ENCODE measurements at places on chromosomes 3 and 15.

GRCh38 chr15:88748081-88748480, 55.2 kb upstream of the ACAN start:
- DNase-seq: no peak

GRCh38 chr3:33991673-33992072, 193.2 kb downstream of the PDCD6IP start:
- no peak for DNase-seq

- no peak for DNase-seq
Observed at GRCh38 chr3:111769110-111769991, 89.7 kb upstream of the PHLDB2 start.

DNA sequence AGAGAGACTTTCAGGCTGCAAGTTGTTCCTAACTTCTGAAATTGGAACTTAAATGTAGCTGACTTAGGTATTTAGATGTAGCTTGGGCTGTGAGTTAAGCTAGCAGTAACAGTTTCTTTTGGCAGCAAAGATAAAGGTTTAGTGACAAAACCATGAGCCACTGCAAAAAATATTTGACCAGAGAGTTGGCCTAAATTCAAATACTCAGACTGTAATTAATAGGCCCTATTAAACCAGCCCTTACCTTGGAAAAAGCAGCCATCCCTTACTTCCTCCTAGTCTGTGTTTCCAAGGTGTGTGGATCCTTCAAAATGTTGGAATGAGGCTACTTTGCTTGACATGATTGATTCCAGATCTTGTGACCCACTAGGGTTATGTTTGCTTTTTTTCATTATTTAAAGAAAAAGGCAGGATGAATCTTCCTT, 8.2 kb downstream of the TPM1 start:
- DNase-seq: no peak

DNA sequence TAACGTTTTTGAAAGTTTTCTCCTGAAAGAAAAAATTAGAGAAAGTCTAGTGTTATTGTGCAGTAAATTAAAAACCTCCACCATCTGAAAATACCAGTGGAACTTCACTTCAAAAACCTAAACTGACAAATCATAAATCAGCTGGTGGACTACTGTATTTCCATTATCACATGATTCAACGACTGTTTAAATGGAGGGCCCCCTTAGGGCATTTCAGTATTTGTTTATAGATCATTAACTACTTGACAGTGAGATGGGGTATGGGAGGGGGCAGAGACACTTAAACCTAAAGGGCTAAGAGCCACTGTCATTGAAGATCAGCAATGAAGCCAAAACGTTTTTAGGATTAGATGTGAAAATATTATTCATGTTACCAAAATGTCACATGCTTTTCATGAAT, 8.8 kb upstream of the C15orf61 start:
- no peak for DNase-seq

DNA sequence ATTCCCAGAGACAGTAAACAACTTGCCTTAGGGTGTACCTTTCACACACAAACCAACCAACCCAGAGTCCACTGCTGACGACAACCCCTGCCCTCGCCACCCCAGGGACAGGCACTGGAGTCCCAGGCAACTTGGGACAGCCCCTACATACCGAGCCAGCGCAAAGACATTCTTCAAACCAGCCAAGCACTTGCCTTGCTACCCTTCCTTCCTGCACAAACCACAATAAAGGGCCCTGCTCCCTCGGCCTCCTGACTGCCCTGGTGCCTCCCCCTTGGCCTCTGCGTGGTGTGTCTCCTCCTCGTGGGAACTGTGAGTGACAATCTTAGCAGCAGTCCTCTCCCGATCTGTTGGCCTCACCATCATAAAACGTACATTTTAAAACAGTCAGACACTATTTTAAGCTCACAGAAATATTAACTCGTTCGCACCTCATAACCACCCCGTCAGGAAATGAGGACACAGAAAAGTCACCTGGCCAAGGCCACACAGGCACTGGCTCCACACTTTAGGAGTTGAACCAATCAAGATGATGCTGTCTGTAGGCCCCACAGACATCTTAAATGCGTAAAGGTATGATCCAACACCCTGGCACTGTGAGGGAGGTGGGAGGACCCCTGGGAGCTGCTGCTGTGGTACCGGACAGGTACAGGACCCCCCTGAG, 113.8 kb downstream of the ADCY5 start:
- DNase-seq: no peak
